Activated CD4-positive, CD25-positive, alpha-beta regulatory T cell treated with anti-CD3 and anti-CD28 coated beads, Interleukin-2, amount 50 U/mL, for 72 hours (primary cell): ENCODE measurements at places on chromosomes 7 and 10.

DNA sequence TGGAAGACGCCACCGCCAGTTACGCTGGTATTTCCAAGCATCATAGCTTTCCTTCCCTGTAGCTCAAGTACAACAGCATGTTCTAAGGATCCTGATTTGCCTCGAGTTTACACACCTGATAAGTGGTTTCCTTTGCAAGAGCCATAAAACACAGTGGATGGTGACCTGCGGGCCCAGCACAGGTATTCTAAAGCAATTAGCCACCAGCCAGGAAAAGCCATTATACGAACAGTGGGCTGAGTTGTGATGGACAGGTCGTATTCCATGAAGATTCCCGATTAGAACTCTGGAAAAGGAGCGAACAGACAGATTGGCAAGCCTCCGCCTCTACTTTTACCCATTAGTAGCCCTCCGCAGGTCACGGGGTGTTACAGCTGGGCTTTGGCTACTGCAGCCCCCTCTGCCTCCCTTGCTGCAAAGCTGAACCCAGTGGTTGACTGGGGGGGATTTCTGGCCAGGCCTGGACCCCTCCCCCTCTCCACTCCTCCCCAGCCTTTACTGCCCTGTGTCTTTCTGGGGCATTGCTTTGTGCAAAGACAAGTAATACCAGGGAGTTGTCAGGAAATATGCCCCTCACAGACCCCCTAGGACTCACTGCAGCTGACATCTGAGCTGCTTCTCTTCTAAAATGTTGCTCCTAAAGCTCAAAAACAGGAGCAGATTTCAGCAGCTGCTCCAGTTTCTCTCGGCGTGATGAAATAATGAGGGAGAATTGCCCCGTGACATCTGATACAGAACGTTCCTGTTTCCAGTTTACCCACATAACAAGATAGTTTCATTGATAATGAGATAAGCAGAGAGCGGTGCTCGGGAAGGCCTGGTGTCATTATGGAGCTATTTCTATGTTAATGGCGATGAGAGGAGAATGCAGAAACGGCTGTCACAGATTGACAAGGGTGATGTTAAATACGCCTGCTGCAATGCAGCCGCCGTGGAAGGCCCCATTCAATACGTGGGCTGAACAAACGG lies 214.4 kb downstream of the CCSER2 start:
- no peak for DNase-seq

- DNase-seq = no peak
Measured at GRCh38 chr7:98211676-98212531, 665 bp downstream of the BHLHA15 start.

DNA sequence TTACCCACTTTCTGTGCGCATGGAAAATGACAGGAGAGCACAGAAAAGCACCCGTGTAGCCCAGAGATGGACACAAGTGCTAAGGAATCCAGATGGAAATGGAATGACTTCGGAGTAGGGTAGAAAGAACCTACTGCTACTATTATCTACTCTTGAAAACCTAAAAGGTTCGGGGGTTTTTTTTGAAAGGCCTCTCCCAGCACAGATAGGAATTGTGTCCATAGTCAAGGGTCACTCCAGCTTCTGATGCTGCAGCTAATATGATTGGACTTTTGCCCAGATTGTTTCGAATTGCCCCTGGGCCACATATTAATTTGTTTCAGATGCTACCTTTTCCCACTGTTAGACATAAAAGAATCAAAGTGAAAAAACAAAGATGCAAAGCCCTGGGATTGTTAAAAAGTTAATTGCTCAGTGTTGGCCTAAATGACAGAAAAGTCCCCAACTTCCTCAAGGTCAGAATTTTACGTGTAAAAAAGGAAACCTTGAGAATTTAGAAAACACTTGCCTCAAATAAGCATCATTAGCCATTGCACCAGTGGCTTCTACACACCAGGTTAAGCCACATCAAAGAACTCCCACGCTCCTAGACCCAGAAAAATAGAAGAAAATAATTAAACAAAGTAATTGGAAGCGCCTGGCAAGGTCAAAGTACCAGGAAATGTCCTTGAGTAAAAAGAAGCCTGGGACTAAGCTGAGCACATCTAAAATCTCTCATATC lies 40.8 kb upstream of the INSIG1 start:
- DNase-seq = no peak

DNA sequence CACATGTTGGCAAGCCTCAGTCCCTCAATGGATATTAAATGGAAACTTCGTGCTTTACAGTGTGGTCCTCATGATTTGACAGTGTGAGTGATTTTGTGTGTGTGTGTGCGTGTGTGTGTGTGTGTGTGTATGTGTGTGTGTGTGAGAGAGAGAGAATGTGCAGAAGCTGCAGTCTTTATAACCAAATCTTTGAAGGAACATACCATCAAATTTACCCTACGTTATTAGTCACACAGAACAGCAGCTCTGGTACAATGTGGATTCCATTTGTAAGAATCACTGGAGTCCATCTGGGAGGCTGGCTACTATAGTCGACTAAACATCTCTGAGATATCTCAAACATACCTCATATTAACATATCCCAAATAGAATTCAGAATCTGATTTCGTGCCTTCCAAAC lies 928.0 kb upstream of the POT1 start:
- no peak for DNase-seq

- DNase-seq = peak; percentile 40
Measured at GRCh38 chr10:15585303-15585715, 134.4 kb downstream of the ITGA8 start.

GRCh38 chr7:102836977-102837376 lies 75.8 kb upstream of the LRRC17 start:
- no peak for DNase-seq

DNA sequence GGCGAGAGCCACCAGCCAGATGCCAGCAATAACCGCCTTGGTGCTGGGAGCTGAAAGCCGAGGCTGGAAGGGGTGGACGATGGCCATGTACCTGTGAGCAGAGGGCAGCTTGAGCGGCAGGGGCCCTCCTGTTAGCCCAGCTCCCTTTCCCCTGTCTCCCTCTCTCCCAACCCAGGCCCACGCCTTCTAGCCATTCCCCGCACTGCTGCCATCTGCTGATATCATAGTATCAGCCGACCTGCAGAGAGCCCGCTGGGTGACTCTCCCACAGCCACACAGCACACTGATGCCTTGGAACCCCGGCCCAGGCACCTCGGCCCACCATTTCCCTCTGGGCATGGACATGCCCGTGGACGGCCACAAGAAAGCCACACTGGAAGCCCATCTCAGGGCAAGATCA lies 1.7 kb downstream of the TACR2 start:
- DNase-seq = no peak

GRCh38 chr10:113148071-113148825 lies 198.2 kb downstream of the TCF7L2 start:
- no peak for DNase-seq

DNA sequence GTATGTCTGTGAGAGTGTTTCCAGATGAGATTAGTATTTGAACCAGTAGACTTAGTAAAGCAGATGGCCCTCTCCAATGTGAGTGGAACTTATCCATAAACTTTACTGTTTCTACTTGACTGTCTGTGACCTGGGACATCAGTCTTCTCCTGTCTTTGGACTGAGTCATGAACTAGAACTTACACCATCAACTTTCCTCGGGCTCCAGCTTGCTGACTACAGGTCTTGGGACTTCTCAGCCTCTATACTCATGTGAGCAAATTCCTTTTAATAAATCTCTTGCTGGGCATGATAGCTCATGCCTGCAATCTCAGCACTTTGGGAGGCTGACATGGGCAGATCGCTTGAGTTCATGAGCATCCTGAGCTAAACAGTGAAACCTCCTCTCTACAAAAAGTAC lies 25.7 kb upstream of the WAPL start:
- no peak for DNase-seq

GRCh38 chr7:41579961-41580935 lies 122.6 kb downstream of the INHBA start:
- DNase-seq = no peak

- DNase-seq = no peak
Measured at GRCh38 chr7:112302566-112302965, 96.1 kb downstream of the ZNF277 start.

DNA sequence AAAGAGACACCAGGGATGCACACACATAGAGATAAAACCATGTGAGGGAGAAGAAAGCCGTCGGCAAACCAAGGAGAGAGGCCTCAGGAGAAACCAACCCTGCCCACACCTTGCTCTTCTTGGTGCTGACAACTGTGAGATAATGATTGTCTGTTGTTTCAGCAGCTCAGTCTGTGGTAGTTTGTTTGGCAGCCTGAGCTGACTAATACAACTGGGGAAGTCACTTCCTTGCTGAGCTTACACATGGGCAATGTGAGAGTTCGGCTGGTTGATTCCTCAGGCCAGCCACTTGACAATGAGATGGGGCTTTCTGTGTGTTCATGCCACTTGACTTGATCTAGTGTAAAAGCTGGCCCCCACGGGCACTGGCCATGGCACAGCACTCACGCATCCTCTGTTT lies 271.8 kb downstream of the ABCA13 start:
- no peak for DNase-seq

GRCh38 chr7:98788966-98789365 lies 80.8 kb downstream of the TMEM130 start:
- DNase-seq = no peak

- no peak for DNase-seq
Measured at GRCh38 chr7:128867241-128867640, 4.6 kb downstream of the ATP6V1F start.

GRCh38 chr10:13887761-13888160 lies 301.0 kb downstream of the PRPF18 start:
- DNase-seq = no peak

DNA sequence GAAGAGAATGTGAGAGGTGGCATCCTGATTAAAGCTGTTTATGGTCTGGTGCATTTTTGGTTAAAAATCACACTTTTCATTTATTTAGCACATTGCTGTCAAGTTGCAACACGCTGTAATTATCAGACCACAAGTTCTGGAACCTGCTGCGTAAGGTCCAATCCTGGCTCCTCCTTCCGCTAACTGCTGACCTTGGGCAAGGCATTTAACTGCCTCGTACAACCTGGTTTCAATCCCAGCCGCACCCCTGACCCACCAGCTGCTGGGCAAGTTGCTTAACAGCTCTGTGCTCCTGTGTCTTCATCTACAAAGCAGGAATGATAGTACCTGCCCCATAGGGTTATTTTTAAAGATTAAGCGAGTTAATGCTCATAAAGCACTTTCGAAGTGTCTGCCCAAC lies 281.8 kb downstream of the PAXIP1 start:
- DNase-seq = no peak

DNA sequence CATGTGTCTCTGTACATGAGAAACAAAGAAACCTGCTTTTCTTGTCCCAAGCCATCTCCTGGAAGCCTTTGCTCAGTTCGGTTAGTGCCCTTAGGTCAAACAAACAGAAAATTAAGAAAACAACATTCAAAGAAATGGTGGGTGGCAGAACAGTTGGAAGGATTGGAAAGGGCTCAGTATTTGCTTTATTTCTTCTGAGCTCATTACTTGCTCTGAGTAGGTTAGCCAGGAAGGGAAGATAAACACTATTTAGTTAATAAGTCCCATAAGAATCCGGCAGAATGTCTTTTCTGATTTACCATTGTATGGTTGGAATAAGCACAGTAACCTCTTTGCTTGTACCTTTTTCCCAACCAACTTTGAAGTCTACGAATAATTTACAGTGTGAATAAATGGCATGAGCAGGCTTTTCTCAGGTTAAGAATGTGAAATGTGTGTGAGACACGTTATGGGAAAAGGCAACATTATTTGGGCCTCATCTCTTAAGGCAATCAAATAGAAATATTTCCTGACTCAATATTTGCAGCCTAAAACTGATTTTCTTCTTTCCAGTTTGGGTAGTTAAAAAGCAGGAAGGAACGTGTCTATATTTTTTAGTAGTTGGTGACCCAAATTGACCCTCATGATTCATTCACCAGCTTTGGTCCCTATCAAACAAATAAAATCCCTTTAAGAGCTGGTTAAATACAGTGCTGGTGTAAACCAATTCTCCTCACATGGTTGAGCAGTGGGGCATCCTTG lies 158.5 kb downstream of the DKK1 start:
- DNase-seq = no peak

DNA sequence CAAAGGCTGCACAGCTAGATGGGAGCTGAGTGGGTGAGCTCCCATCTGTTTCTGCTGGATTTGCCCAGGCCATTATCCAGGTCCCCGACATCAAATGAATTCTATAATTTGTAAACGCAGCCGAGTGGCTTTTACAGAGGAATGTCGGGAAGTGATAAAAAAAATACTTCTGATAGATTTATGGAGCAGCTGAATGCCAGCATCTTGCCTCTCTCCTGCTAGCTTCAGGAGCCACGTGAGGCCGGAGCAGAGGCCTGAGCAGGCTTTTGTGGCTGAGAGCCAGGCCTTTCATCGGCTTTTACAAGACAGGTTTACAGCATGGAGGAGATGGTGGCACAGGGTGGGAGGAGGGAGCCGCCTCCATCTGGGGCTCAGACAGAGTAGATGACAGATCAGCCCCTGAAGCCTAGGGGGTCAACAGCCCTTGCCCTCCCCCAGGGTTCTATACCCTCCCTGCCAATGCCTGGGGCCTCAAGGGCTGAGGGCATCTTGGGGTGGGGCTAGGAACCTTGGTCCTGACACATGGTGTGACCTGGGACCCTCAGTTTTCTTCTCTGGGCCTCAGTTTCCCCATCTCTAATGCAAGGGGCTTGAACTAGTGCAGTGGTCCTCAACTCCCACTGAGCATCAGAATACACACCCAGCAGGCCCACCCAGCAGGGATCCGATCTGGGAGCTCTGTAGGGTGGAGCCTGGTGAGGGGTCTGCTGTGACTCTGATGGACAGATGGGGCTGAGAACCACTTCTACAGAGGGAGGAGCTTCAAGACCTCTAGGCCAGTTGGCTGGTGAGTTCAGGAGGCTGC lies 44.2 kb upstream of the PCBD1 start:
- no peak for DNase-seq

- no peak for DNase-seq
Measured at GRCh38 chr7:93719546-93719945, 145.0 kb upstream of the CALCR start.

GRCh38 chr7:35286422-35286821 lies 32.5 kb upstream of the TBX20 start:
- DNase-seq = no peak

- DNase-seq = no peak
Measured at GRCh38 chr7:42978496-42978895, 46.3 kb downstream of the MRPL32 start.

DNA sequence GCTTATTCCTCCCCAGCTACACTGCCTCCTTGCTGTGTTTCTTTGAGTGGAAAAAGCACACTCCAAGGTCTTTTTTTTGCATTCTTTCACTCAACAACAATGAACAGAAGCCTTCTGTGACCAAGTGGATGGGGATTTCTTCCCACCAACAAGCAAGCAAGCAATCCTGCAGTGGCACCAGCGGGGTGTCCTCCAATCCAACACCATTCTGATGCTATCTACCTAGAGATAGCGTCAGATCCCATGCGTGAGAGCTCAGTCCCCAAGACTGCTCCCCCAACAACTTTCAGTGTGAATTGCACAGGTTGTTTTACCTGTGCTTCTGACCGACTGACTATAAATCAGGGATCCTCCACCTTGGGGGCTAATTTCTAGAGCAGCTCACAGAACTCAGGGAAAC lies 311.0 kb upstream of the PODXL start:
- no peak for DNase-seq
